ENCODE measurements at places on chromosomes 7 and 10.

DNA sequence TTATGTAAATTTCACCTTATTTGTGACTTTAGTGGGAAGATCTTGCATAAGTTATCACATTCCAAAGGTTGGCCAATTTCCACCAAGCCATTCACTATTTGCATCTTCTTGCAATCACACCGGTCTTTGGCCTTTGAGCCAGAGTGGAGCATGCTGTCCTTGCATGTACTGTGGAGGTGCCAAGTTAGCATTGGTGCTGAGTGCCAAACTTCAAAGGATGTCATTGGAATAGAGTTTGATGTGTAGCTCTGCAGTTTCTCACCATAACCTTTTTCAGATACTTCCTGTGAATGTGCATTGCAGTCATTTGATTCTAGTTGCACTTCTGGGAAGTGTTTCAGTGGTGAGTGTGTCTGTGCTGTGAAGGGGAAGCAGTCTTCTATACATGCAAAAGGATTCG, 620.6 kb downstream of the SUGCT start:
- no peak for DNase-seq

DNA sequence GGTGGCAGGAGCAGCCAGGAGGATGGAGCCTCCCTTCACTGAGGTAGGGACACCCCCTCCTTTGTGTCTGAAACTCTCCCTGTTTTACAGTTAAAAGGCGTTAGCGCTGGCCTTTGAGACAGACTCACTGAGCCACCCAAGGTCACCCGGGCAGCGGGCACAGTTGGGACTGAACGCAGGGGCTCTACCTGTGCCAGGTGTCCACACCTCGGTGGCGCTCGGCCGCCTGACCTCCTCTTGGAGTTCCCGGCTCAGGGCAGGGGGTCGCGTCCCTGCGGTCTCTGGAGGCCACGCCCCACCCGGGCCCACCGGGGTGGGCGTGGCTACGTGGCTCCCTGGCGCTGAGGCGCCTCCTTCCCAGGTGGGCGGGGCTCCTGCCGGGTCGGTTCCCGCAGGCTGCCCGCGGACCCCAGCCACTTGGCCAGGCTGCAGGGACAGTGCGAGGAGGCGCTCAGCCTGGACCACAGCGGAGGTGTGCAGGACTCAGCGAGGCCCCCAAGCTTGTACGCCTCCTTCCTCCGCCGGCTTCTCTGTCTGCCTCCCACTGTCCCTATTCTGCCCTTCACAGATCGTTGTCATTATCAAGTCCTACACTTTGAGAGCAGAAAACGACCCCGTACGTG, 39.9 kb upstream of the LEP start:
- DNase-seq, result peak; percentile 47

- no peak for DNase-seq
Measured at GRCh38 chr7:140917258-140917657, 7.5 kb downstream of the BRAF start.

DNA sequence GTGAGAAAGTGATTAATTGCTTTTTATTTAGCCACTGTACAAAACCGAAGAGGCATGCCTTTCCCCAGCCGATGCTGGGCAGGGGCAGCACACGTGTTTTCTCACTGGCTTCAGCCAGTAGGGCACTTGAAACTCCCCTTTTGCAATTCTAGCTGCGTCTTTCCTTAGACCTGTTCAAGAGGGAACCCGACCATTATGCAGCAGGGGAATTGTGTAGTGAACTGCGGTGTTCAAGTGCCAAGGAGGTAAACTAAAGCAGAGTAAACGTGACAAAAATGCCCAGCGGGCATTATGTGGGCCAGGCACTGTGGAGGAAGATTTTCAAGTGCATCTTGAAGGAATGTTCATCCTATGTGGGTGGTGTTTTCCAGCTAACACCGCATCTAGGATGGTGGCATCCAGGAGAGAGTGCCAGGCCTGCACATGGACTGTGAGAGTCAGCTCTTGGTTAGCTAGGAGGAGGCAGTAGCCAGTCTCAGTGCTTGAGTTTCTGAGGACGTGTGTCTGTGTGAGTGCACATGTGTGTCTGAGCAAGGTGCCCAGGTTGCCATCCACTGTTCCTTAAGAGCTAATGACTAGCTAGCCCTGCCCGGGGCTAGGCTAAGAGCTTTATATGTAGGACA, 3.3 kb downstream of the WIPF3 start:
- no peak for DNase-seq

DNA sequence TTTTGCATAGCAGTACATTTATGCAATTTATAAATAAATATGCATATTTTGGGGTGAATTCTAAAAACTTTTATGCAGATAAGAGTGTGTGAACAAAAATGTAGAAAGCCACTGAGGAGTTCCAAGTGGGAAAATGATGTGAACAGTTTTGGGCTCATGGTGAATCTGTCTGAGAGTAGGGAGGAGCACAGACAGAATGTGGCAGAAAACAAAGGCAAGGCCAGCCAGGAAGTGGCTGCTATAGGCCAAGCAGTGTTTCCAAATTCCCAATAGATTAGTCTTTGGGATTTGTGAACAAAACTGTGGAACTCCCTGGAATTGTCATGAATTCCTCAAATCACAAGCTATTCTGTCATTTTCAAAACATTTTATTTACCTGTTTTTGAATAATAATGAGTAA, 73.6 kb upstream of the AMPH start:
- DNase-seq, result no peak

DNA sequence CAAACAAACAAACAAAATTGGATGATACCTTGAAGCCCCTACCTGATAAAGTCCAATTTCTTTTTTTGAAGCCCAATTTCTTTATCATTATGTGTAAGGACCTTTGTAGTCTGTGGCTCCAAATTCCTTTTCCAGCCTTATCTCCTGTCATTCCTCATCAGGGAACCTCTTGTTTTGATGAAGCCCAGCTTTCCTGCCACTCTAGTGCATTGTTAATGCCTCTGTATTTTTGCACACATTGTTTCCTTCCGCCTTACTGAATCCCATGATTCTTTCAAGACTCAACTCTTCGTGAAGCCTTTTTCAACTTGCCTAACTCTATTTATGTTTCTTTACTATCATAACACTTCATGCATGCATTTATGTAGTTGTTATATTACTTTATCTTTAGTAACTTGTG, 3.3 kb downstream of the FBH1 start:
- no peak for DNase-seq

DNA sequence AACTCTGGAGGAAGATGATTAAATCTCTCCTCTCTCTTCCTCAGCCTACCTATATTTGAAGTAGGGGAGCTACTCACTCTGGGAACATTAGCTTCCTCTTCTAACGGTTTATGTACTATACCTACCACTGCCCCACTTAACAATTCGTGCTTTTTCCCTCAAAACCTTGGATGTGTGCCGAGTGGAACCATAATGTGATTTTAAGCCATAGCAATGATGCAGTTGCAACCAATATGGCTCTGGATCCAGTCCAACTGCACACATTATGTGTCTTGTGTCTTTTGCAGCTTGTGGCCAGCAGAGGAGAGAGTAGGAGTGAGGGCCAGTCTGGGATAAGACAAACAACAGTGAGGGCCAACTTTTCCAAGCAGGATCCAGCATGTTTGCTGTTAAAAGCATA, 170.7 kb downstream of the GATA3 start:
- no peak for DNase-seq

- no peak for DNase-seq
Measured at GRCh38 chr10:92722349-92722748, 32.6 kb downstream of the HHEX start.

DNA sequence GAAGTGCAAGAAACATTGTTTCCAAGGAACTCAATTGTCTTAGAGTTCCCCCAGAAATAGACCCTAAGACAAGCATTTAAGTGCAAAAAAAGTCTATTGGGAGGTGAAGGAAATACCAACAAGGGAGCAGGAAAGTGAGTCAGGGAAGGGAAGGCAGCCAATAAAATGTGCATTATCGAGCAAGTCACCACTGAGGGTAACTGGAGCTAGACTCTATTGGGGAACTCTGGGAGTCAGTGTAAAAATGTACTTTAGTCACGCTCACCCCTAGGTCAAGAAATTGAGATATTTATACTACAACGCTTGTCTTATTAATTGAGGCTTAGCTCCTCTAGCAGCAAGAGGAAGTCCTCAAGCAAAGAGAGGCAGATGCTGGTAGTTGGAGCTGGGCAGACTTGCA, 137.7 kb downstream of the RTKN2 start:
- DNase-seq, result no peak

DNA sequence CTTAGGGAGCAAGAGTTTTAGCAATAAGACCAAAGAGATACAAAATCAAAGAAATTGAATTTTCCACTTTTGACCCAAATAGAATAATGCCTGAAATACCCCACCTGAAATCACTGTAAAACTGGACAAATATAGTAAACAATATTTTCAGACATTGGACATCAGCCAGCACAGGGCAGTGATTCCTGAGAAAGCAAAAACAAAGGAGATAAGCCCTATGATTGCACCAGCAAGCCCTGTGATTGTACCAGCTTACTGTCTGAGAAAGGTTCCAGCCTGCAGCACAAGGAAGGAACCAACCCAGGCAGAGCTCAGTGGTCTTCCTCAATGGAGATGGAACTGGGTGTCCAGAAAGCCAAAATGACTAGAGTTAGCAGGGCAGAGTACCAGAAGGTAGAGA, 10.3 kb downstream of the TMEM106B start:
- DNase-seq, result no peak

DNA sequence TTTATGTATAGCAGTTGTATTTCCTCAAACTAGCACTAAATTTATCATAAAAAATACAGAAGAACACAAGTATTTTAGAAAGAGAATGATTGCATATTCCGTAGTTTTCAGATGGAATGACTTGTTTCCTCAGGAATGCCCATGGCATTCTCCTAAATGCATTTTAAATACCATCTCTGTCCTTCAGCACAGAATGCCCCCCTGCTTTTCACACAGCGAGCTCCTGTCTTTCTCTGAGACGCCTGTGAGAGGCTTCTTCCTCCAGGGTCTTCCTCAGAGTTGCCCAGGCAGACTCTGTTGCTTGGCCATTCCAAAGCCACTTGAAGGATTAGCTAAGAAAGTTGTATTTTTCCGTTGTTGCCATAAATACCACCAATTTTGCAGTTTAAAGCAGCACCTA, 10.1 kb downstream of the LANCL2 start:
- DNase-seq, result no peak

DNA sequence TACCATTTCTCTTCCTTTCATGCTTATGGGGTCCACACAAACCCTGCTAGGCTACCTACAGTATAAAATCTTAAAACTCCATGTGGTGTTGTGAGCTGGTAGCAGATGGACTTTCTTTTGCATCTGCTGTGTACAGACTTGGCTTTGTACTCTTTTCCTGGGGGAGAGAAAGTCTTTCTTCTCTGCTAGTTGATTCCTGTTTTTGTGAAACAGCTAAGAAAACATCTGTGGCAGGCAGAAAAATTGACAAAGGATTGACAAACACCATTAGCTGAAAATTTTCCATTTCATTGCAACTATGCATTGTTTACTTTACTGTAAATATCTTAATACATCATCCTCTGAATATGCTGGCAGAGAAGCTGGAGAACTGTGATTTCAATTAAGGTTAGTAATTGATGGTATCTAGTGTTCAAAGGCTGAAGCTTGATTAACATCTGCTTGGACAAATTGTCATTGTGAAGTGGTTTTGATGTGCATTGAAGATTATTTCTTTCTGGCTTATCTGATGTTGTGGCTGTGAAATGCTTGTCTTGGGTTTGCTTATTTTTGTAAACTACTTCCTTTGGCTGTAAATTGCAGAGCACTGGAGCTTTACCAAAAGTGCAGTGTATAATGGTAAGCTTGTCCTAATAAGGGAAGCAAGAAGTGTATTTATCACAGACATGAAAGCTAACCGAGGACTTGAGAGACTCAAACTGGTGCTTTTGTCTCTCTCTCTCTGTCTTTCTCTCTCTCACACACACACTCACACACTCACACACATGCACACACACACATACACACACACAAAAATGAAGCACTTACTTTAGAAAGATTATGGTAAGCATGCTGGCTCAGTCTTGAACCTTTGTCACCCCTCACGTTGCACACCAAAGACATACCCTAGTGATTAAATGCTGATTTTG, at the start of gene FOXP2:
Gene FOXP2, plus strand, starts transcription at position 660 of the 908 bp plus-strand sequence. CDS start 11,697 bp downstream, outside the sequence.
- peak; percentile 26 for DNase-seq

DNA sequence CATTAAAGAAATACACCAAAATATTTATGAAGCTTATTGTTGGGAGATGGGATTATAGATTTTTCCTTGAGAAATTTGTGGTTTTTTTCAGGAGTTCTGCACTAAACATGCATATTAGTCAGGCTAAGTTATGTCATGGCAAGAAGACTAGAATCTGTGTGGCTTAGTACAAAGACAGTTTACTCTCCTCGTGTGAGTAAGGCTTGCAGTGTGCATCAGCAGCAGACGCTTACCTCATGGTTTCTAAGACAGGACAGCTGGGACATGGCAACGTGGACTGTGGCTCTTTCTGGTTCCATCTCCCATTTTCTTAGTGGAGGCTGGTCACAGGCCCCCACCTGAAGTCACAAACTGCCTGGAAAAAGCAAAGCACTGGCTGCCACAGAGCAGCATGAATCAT, 429.6 kb upstream of the VSTM2A start:
- DNase-seq, result no peak

GRCh38 chr7:95376632-95377400, 19.4 kb downstream of the PON3 start:
- peak; percentile 6 for DNase-seq

DNA sequence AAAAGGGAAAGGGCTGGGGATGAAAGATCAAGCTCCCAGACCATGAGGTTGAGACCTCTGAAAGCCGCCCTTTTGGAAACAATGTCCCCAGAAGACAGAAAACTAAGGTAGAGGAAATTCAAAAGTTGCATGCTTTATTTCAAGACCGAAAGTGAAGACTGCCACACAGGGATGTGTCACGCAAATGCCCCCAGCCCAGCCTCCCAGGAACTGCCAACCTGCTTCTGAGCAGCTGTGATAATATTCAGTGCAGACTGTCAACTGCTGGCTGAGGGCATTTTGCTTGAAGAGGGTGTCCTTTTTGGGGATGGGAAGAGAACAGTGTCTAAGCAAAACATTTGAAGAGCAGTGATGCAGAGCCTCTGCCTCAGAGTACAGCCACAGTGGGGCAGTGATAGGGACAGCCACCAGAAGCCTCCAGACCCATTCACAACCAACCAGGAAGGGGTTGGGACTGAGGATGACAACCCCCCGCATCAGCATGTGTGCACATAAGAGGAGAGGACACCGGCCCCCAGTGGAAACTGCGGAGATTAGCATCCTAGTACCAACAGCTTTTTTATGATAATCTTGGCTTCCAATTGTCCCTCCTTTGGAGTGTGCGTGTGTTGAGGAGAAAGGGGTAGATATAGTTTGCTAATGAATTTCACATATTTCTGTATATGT, 34.7 kb upstream of the NFE2L3 start:
- DNase-seq, result no peak

GRCh38 chr7:6106140-6106904, 75.1 kb downstream of the ANKRD61 start:
- DNase-seq, result no peak

- no peak for DNase-seq
Measured at GRCh38 chr7:50204581-50204980, 99.9 kb upstream of the IKZF1 start.

GRCh38 chr7:29843726-29844125, 37.4 kb downstream of the WIPF3 start:
- no peak for DNase-seq

- no peak for DNase-seq
Measured at GRCh38 chr7:84904561-84904960, 282.3 kb downstream of the SEMA3D start.

- no peak for DNase-seq
Measured at GRCh38 chr10:34967335-34967880, 122.7 kb downstream of the CUL2 start.

GRCh38 chr7:135352285-135352684, 118.6 kb downstream of the STRA8 start:
- DNase-seq, result no peak

Data from neural crest cell (in vitro differentiated cells).